ENCODE measurements at places on chromosomes 11 and 22.
A peak's percentile ranks its signal among the peaks of the same experiment; 100 is the strongest.

GRCh38 chr11:84780689-84781293, 846.4 kb downstream of the DLG2 start:
- DNase-seq, result no peak

- DNase-seq, result peak; percentile 58
Measured at GRCh38 chr22:35317680-35318290, 18.1 kb downstream of the TOM1 start.

- DNase-seq, result no peak
Measured at GRCh38 chr11:414318-414857, 411 bp downstream of the SIGIRR start.

- no peak for DNase-seq
Measured at GRCh38 chr11:93507517-93507916, 35.7 kb downstream of the SMCO4 start.

DNA sequence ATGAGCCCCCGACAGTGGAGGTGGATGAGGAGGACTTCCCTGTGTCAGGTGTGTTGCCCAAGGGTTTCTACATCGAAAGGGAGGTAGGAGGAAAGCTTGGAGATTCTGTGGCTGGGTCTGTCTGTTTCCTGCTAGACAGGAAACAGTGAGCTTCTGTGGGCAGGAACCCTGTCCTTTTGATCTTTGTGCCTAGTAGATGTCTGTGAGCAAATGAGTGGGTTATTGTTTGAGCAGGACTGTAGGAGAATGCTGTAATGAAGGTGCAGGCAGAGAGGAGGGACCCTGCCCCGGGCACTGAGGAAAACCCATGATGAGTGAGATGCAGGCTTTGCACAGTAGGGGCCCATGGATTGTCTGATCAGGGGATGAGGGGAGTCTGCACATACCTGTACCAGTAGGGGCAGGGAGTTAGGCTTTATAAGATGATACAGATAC, 14.0 kb downstream of the USP35 start:
- DNase-seq, result no peak

GRCh38 chr11:25734591-25735211, 597.2 kb upstream of the ANO3 start:
- no peak for DNase-seq

DNA sequence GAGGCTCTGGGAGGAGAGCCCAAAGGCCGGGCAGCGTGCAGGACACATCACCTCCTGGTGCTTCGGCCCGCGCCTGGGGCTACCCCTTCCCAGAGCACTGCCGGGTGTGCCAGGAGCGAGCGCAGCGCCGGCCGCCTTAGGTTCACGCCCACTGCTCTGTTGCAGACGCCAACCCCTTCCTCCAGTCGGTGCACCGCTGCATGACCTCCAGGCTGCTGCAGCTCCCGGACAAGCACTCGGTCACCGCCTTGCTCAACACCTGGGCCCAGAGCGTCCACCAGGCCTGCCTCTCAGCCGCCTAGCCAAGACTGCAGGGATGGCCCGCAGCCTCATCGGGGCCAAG, 79.0 kb downstream of the MED15 start:
- no peak for DNase-seq

DNA sequence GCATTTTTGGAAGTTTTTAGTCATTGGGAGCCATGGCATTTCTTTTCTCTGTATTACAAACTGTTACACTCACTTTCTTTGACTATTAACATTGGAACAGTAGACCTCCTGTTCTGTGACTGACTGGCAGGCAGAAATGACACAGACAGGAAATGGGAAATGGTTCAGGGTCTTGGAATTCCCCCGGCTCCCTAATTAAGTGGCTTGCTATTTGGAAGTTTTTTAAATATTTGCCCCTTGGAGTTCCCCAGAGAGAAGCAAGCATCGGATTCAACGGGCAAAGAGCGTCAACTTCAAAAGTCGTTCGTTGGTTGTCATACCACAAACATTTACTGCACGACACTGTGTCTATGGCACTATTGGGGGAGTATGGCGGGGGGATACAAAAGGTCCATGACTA, 1.1 kb upstream of the BIRC2 start:
- no peak for DNase-seq

DNA sequence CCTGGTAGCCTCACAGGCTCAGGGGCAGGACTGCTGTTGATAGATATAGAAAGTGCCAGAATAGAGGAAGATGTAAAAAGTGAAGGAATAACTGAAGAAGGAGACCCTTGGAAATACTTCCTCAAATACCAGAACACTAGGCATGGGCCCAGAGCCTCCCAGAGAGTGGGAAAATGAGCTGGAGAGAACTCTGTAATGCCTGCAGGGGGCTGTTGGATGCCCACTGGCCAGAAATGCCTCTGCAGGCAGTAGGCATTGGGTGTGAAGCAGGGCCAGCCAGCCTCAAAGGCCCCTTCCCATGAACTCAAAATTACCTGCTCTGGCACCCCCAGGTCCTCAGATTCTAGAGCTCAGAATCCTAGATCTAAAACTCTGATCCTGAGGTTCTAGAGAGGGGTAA, 15.1 kb downstream of the P2RY2 start:
- no peak for DNase-seq

GRCh38 chr22:26435327-26436093, 6.5 kb downstream of the ASPHD2 start:
- DNase-seq, result no peak

- no peak for DNase-seq
Measured at GRCh38 chr11:112877581-112877980, 83.6 kb upstream of the NCAM1 start.

DNA sequence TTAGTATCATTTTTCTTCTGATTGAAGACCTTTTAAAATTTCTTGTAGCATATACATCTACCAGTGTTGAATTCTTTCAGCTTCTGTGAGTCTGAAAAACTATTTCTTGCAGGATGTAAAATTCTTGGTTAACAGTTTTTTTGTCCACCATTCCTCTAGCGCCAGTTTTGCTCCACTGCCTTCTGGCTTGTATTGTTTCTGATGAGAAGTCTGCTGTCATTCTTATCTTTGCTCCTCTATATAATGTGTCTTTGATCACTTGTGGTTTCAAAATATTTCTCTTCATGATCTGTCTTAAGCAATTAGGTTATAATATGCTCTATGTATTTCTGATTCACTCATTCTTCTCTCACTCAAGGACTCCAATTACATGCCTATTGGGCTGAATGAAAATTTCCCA, 152.3 kb downstream of the INSC start:
- DNase-seq, result no peak

DNA sequence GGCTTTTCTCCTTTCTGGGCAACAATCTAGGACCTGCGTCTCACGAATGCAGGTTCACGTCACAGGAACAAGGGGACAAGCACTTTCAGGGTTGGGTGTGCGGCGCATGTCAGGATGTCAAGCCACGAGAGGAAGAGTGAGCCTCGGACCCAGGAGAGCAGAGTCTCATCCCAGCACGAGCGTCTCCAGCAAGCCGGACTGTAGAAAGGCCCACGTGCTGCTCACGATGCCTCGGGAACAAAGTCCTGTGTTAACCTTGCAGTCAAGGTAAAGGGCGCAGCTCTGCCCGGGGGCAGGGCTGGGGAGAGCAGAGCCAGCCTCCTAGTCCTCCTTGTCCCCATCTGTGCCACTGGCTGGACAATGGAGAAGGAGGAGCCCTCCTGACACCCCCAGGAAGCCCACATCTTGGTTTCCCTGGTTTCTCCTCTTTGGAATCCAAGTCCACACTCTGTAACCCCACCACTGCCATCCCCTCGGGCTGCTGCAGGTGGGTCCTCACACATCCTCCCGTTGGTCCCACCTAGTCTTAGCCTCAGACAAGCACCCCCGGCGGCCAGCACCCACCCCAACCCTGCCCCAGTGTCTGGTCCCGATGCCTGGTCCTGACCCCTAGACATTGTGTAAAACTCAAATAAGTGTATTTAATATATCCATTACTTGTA, 63.4 kb downstream of the CELSR1 start:
- DNase-seq, result no peak

GRCh38 chr11:73028611-73029010, 113.5 kb downstream of the FCHSD2 start:
- DNase-seq, result no peak

DNA sequence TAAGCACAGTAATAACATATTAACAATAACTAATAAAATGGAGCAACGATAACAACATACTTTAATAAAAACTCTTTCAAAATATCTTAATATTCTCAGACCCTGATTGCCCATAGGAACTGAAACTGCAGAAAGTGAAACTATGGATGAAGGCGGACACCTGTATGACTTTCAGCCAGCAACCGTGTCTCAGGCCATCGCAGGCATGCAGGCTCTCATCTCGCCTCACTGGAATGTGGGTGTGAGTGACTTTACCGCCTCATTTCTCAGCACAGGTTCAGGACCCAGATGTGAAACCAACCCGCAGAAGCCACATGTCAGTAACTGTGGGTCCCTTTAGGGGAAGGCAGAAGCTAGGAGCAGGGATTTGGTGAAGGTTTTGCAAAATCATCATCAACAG, 539.1 kb downstream of the FAM181B start:
- no peak for DNase-seq

GRCh38 chr22:40628354-40629042, 8.0 kb downstream of the MRTFA start:
- peak; percentile 29 for DNase-seq

DNA sequence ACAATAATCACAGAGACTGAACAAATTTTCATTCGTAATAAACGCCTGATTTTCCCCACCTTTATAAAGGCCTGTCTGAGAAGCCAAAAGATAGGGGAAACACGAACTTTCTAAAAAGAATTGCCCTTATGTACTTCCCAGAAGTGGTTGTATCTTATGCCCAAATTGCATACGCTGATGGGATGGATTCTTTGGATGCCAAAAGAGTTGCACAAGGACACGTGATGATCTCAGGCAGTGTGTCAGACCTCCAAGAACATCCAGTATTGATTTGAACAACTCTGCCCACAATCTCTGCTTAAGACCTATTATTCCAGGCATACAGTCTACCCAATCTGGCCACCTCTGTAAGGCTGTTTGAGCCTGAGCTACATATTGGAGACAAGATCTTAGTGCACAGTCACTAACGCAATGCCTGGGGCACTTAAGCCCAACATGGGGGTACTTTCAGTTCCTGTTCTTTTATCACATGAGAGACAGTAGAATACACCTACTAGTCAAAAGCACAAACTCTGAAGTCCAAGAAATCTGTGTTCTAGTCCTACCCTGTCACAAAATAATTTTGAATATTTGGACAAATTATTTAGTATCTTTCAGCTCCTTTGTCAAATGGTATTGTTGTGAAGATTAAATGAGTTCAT, 38.9 kb downstream of the OR10A6 start:
- DNase-seq, result no peak

DNA sequence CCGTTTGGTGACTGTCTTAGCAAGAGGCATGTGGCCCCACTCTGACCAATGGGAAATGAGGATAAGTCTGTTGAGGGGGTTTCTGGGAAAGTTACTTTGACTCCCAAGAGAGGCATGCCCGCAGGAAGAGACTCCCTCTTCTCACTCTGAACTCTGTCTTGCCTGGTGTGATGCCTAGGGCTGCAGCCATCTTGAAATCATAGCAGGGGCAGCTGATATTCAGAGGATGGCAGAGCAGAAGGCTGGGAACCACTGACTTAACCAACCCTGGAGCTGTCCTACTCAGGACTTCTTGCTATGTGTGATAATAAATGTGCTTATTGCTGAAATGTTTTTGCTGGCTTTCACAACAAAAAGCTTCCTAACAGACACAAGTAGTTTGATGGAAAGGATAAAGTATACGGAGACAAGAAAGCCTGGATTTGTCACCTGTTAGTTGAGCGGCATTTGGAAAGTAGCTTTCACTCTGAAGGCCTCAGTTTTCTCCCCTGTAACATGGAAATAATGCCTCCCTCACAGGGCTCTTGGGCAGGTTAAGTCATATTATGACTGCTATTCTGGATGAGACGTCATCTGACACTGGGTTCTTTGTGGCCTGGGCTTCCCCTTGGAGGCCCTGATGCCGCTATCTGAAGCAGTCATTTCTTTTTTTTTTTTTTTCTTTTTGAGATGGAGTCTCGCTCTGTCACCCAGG, 128.5 kb downstream of the CEP164 start:
- no peak for DNase-seq

DNA sequence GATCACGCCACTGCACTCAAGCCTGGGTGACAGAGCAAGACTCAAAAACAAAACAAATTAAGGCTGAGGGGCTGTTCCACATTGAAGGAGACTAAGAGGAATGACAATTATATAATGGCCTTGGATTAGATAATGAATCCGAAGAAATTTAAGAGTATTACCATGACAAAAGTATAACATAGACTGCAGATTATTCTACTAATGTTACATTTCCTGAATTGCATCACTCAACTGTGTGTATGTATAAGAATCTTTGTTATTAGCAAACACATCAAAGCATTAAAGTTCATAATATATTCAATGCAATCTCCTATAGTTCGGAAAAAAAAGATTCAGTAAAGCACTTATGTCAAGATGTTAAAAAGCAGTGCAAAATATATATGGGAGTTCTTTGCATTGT, 27.5 kb downstream of the CSTF3 start:
- no peak for DNase-seq

GRCh38 chr22:27327981-27328721, 473.4 kb downstream of the MN1 start:
- no peak for DNase-seq

DNA sequence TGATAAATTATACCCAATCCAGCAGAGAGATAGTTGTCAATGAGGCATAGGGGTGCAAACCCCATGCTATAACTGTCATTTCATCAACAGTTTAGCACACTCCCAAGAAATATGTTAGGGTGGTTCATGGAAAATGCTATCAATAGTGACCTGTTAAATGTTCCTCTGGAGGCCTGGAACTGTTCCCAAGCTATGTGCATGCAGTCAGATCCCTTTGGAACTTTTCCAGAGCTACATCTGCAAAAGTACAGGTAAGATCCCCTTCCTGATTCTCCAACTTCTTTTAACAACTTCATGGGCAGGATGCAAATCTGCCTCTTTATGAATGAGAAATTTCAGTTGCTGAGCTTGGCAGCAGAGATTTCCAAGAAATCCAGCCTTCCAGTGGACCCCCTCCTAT, 27.2 kb downstream of the ABTB2 start:
- DNase-seq, result no peak

DNA sequence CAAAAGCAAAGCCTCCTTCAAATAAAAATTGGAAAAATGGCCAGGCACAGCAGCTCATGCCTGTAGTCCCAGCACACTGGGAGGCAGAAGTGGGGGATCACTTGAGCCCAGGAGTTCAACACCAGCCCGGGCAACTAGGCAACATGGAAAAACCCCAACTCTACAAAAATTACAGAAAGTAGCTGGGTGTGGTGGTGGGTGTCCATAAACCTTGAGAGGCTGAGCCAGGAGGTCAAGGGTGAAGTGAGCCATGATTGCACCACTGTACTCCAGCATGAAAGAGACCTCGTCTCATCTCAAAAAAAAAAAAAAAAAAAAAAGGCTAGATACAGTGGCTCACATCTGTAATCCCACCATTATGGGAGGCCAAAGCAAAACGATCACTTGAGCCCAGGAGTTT, 22.3 kb downstream of the DDX6 start:
- no peak for DNase-seq

- no peak for DNase-seq
Measured at GRCh38 chr22:17266251-17266971, 47.2 kb upstream of the ADA2 start.

DNA sequence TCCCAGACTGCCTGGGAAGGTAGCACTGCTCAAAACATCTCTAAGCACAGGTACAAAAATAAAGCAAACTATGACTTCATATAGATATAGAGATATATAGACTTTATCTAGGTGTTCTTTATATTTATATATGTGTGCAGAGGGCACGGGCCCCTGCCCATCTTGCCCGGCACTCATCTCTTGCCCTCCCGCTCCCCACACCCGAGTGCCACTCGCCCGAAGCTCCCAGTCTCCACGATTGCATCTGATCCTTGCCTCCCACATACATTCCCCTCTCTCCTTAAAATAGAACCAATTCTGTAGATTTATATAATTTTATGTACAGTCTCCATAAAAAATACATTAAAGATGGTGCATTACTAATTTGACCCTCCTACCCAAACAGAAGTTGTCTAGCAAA, 55.5 kb downstream of the IGSF9B start:
- DNase-seq, result peak; percentile 6

Measured in tibial artery (tissue), 4 donors.